Activated T-helper 1 cell treated with Interleukin-2 at 50 U/mL for 16 hours (primary cell): ENCODE measurements at places on chromosomes 16 and 17.

DNA sequence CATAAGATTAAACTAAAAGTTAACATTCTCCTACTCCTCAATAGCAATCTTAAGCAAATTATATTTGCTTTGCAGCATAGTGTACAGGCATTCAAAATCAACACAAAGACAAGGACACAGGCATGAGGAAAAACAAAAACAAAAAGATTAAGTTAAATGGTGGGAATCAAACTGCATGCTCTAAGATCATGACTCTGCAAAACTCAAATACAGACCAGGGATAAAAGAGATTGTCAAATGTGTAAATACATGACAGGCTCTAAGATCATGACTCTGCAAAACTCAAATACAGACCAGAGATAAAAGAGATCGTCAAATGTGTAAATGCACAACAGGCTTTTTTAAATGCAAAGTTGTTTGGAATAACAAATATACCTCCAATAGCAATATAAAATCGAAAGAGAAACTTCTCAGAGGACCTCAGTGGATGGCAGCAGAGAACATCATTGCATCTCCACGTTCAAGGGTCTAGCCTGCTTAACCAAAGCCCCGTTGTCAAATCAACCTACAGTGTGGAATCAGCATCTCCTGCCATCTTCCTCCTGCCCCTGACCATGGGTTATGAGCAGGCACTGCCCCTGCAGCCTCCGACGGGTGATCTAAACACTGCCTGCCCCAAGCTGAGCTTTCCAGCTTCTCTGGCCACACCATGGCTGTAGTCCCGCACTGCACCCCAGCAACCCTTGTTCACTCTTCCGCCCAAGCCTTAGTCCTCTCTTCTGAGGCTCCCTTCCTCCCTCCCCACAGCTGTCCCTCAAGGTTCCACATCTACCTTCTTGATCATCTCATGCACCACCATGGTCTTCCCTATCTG is 446.1 kb downstream of the SOX9 start:
- no peak for DNase-seq

DNA sequence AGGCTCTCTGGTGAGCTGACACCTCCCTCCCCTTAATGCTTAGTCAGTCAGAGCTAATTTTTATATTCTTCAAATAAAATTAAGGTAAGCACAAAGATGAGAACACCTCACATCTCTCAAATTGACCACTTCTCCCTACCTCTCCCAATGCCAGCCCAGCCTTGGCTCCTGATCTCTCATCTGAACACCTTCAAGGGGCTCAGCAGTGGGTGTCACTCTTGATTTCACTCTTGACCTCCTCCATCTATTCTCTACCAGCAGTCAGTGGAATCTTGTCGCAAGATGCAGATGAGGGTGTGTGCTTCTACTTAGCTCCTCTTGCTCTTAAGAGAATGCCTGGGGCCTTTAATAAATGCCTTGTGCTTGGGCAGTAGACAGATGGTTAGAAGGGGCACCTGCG is 309.0 kb upstream of the IRX3 start:
- DNase-seq = no peak

- no peak for DNase-seq
Observed at GRCh38 chr17:57315061-57316015, 59.0 kb downstream of the MSI2 start.

DNA sequence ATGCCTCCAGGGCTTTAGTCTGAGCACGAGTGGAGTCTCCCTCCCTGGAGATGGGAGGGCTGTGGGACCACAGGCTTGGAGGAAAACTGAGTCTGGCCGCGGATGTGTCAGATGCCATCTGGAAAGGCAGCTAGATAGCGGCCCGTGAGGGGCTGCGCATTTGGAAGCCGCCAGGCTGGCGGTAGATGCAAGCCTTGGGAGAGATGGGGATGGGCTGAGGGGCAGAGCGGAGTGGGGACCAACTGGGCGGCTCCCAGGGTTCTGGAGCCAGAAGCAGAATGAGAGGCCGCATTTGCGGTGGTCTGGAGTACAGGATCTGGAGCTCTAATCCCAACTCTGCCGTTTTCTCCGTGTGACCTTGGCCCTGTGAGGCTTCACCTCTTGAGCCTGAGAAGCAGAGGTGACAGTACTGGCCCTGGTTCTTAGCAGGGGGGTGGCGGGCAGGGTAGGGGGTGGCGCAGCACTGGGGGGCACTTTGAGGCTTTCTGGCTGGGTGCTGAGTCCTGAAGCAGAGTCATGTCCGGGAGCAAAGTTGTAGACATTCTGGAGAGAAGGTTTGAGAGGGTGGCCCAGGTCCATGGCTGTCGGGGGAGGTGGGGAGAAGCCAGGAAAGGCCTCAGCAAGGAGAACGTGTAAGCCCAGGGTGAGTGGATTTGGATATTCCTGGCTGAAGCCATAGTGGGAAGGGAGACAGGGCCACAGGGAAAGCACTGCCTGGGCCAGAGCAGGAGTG is 6.7 kb downstream of the INO80E start:
- no peak for DNase-seq

- no peak for DNase-seq
Observed at GRCh38 chr17:50472286-50472685, 3.6 kb upstream of the CHAD start.

DNA sequence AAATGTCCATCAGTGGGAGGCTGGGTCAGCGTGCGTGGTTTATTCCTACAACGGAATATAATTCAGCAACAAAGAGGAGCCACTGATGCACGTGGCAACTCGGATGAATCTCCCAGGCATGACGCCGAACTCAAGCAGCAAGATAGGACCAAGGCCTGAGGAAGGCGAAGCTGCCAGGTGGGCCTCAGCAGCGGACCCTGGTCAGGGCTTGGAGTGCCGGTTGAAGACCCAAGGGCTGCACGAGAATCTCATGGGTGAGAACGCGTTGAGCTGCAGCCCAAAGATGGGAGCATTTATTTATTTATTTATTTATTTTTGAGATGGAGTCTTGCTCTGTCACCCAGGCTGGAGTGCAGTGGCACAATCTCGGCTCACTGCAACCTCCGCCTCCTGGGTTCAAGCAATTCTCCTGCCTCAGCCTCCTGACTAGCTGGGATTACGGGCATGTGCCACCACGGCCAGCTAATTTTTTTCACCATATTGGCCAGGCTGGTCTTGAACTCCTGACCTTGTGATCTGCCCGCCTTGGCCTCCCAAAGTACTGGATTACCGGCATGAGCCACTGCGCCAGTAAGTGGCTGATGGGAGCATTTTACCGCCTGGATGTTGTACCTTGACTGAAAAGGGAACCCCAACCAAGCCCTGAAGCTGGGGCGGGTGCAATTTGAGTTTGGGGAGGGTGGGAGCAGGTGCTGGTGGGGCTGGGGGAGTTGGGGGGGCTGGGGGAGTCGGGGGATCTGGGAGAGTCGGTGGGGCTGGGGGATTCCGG is 18.1 kb upstream of the BAHCC1 start:
- no peak for DNase-seq

GRCh38 chr16:4958510-4959438 is 644 bp downstream of the SEC14L5 start:
- no peak for DNase-seq

GRCh38 chr17:9644910-9645751 is at the start of gene USP43:
Gene USP43 (plus strand): TSS chr17:9645517. CDS start chr17:9645633, 116 bp downstream.
- no peak for DNase-seq

DNA sequence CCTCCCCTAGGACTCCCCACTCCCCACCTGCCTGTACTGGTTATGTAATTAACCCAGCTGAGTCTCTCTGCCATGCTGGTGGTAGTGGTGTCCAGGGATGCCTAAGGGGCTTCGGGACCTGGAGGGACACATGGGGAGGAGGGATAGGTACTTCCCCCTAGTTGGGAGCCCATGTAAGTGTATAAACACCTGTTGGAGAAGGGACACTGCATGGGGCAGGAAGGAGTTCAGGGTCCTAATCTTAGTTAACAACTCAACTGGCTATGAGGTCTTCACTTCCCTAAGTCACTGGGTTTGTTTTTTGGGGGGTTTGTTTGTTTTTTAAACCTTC is 1.3 kb downstream of the RASL10B start:
- DNase-seq = no peak

GRCh38 chr16:54932021-54932660 is 1.5 kb downstream of the IRX5 start:
- no peak for DNase-seq

GRCh38 chr16:7839568-7839967 is 506.9 kb downstream of the RBFOX1 start:
- no peak for DNase-seq

DNA sequence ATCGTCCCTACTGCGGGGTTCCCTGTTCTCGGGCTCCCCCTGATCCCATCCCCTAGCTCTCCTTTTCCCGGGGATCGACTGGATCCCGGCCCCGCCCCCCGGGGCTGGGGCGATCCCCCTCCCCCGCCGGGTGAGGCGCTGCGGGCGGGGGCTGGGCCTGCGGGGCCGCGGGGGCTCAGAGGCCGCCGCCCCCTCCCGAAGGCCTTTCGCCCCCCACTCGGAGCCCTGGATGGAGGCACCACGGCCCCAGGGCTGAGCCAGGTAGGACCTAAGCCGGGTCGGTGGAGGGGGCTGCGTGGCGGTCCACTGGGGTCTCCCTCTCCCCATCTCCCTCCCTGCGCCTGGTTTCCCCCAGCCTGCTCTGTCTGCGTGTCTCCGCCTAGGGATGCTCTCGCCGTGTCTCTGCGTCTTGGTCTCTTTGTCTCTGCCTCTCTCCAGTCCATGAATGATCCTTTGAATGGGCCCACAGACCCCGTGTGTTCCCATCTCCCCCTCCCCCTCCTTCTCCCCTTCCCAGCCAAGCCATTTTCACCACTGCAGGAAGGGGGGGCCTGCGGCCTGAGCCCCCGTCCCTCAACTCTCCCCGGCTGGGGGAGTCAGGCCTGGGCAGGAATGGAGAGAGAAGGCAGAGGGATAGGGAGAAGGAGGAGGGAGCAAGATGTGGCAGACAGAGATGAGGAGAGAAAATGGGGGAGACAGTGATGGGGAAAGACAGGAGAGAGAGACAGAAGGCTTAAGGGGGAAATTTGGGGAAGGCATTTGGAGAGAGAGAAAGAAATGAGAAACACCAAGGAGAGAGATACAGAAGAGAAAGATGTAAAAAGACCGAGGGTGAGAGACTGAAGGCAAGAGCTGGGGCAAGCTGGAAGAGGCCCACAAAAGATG is 1.7 kb upstream of the TMEM256 start:
- no peak for DNase-seq

- DNase-seq = no peak
Observed at GRCh38 chr16:10694306-10694705, 424 bp downstream of the TEKT5 start.

- DNase-seq = no peak
Observed at GRCh38 chr16:49484451-49484849, 110.8 kb downstream of the C16orf78 start.

DNA sequence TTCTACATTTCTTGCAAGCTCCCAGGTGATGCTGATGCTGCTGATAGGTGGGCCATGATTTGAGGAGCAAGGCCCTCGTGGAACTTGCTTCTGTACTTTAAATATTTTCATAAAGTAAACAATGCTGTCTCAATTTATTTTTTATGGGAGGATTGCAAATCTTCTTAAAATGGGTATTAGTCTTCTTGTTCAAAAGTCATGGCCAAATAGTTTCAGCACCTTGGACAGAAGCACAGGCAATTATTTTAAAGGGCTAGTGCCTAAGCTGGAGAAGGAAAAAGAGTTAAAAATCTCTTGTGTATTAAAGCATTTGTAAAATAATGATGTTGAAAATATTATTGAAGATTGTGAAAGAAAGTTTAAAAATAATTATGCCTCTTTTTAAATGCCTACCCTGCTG is 50.5 kb downstream of the GPR139 start:
- no peak for DNase-seq

DNA sequence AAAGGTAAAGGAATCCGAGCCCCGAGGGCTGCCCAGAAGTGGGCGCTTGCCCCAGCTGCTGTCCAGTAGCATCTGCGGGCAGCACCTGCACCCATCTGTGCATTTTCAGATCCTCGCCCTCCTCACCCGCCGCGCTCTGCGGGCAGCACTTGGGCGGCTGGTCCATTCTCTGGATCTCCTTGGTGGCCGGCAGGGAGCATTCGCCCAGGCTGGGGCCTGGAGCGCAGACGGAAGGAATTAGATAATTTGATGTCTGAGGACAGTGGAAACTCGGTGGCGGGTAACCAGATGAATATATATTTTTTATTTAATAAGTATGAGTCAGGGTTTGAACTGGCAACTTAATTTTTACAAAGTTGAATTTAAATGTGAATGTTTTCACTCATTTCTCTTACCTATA is 88.5 kb downstream of the NPIPB11 start:
- no peak for DNase-seq

- DNase-seq = no peak
Observed at GRCh38 chr17:64658931-64659330, 3.2 kb downstream of the SMURF2 start.

- no peak for DNase-seq
Observed at GRCh38 chr17:37527249-37527851, 37.7 kb downstream of the DUSP14 start.

- no peak for DNase-seq
Observed at GRCh38 chr16:58271589-58271988, 23.2 kb downstream of the PRSS54 start.

GRCh38 chr16:57426356-57426755 is 20.8 kb downstream of the CIAPIN1 start:
- no peak for DNase-seq

DNA sequence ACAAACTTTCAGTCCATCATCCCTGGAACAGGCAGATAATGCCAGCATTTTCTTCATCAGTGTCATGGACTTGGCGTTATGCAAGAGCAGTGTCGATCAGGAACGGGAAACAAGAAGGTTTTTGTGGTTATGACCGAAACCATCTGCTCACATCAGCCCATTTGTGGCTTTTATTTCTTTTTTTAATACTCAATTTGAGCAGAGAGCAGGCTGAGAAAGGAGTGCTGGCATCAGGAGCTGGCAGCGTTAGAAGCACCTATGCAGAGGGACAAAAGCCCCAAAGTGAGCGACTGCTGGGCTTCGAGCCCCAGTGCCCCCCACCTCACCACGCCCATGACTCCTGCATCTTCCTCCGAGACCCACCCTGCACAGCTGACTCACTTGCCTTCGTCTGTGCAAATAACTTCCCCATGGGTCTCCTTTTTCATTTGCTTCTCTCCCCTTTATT is 16.2 kb upstream of the CD300E start:
- no peak for DNase-seq

- no peak for DNase-seq
Observed at GRCh38 chr17:66711881-66712321, 123.0 kb upstream of the CACNG5 start.

DNA sequence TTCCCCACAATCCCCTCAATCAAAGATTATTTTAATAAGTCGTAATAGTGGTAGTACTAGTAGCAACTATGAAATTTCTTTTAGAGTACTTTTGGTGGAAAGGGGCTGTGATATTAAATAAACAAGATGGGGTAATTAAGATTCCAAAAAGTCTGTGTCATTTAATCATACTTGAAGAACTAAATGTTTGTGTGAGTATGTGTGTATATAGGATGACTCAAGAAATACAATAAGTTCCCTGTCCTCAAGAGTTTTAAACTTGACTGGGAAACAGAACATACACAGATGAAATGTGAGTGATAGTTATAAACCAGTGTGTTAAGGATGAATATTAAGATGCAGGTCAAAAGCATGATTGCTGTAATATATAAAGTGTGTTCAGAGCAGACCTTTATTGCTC is 2.3 kb downstream of the ALDH3A2 start:
- DNase-seq = no peak

GRCh38 chr16:77223184-77223583 is 24.0 kb downstream of the SYCE1L start:
- no peak for DNase-seq

- DNase-seq = no peak
Observed at GRCh38 chr16:54342966-54343365, 56.4 kb upstream of the IRX3 start.
